ENCODE measurements at places on chromosomes 7 and 10. TPM values are rescaled to one million over a fixed set of nuclear protein-coding genes. Genes with fewer than 3 reads are reported as not detected.

- no peaks in the 10 kb centered on the region for H3K27me3 ChIP-seq
- no peaks in the 10 kb centered on the region for H3K36me3 ChIP-seq
- no peak overlapping the region for H3K27ac ChIP-seq
- H3K4me1 ChIP-seq: no peaks in the 10 kb centered on the region
- H3K4me3 ChIP-seq: no peak overlapping the region
- DNase-seq: no peak
Observed at GRCh38 chr7:138237995-138238394, 161.7 kb downstream of the AKR1D1 start.

DNA sequence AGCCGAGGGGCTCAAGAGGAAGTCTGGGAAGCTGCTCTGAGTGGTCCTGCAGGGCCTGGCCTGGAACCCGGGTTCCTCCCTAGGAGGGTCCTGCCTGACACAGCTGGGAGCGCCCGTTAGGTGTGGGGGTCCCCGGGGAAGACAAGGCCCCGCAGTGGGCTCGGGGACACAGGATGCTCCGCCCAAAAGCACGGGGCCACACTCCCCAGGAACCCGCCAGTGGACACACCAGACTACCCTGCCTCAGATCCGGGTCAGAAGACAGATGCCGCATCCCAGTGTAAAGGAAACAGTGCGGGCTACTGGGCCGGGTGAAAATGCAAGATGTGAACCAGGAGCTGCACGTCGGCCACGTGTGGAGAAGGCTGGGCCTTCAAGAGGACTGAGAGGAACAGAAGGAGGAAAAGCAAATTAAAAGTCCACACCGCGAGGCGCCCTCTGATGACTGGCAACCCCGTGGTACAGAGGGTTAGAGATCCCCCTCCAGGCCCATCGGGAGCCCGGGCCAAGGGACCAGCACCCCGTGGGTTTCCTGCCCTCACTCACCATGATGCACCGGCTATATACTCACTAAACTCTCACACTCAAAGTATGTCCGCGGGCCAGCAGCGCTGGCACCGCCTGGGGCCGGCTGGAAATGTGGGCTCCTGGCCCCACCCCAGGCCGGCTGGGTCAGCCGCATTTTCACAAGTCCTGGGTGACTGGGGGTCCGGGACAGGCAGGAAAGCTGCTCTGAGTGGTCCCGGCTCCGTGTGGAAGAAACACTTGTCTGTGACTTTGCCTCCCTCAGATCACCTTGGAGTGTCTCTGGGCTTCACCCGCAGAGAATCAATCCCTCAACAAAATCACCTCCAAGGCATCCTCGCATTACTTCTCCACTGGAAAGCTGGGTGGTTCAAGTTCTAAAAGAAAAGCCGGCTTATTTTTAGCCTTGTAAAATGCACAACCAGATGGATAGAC is 6.1 kb downstream of the STK32C start:
- H3K36me3 ChIP-seq: no peaks in the 10 kb centered on the region
- H3K27ac ChIP-seq: no peak overlapping the region
- H3K4me3 ChIP-seq: no peak overlapping the region
- H3K4me1 ChIP-seq: peaks cover 1% of the 10 kb centered on the region
- peaks cover 16% of the 10 kb centered on the region for H3K27me3 ChIP-seq

- no peaks in the 10 kb centered on the region for H3K27me3 ChIP-seq
- no peak overlapping the region for H3K4me3 ChIP-seq
- H3K4me1 ChIP-seq: peaks cover 8% of the 10 kb centered on the region
- no peak overlapping the region for H3K27ac ChIP-seq
- no peak for DNase-seq
Observed at GRCh38 chr10:69375307-69376151, 41.2 kb downstream of the TACR2 start.

GRCh38 chr7:33287738-33288137 is 158.4 kb downstream of the BBS9 start:
- H3K4me1 ChIP-seq: no peaks in the 10 kb centered on the region
- no peaks in the 10 kb centered on the region for H3K36me3 ChIP-seq
- no peak overlapping the region for H3K27ac ChIP-seq
- DNase-seq: no peak
- H3K4me3 ChIP-seq: no peak overlapping the region

DNA sequence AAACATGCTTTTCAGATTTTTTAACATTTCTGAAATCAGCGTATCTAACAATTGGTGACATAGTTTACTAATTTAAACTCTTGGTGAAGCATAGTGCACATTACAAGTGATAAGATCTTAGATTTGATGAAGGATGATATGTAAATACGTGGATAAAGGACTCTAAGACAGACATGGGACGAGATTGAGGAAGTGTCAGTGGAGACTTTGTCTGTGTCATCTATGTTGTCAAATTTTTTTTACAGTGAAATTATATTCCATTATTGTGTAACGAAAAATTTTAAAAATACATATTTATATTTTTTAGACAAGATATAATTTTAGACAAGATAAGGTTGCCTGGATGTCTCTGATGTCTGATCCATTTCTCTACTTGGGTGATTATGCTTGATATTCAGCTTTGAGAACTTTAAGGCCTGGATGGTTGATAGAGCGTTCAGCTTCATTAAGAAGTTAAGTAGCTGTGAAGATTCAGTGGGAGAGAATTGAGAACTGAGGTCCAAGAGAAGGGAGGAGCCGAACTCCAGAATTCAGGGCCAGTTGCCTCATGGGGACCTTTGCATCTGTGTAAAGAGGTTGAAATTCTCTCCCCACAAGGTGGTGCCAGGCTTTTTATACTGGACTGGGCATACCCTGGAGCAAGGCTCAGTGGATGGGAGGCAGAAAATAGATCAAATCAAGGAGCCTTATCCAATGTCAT is 62.7 kb downstream of the KAT6B start:
- no peaks in the 10 kb centered on the region for H3K4me1 ChIP-seq
- H3K36me3 ChIP-seq: no peaks in the 10 kb centered on the region
- no peak for DNase-seq
- no peaks in the 10 kb centered on the region for H3K27me3 ChIP-seq

DNA sequence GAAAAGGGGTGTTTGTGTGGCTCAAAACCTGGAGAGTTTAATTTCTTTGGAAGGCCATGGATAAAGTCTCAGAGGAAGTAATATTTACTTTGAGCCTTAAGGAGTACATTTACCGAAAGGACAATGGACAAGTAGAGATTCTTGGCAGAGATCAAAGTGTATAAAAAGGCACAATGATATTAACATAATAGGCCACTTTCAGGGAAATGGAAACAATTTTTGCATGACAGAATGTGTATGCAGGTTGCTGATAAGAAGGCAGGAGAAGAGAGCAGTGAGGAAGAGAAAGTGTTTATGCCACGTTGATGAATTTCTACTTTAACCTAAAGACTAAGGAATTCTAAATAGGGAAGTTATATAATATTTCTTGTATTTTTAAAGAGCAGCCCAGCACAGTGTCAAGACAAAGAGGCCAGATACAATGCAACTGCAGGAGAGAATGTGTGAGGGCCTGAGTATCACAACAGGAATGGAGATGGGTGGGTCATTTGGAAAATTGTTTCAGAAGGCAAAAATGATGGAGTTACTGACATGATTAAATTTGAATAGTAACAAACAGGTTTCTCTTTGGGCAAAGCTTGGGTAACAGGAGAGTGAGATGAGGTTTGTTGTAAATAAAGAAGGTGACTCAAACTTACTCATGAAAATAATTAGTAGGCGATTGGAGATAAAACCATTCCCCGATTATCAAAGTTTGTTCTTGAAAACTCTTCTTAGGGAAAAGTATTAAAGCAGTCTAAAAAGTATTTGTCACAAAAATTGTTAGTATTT is 84.1 kb downstream of the THSD7A start:
- H3K4me3 ChIP-seq: no peak overlapping the region
- no peaks in the 10 kb centered on the region for H3K36me3 ChIP-seq
- no peaks in the 10 kb centered on the region for H3K27me3 ChIP-seq
- no peaks in the 10 kb centered on the region for H3K4me1 ChIP-seq
- no peak for DNase-seq

DNA sequence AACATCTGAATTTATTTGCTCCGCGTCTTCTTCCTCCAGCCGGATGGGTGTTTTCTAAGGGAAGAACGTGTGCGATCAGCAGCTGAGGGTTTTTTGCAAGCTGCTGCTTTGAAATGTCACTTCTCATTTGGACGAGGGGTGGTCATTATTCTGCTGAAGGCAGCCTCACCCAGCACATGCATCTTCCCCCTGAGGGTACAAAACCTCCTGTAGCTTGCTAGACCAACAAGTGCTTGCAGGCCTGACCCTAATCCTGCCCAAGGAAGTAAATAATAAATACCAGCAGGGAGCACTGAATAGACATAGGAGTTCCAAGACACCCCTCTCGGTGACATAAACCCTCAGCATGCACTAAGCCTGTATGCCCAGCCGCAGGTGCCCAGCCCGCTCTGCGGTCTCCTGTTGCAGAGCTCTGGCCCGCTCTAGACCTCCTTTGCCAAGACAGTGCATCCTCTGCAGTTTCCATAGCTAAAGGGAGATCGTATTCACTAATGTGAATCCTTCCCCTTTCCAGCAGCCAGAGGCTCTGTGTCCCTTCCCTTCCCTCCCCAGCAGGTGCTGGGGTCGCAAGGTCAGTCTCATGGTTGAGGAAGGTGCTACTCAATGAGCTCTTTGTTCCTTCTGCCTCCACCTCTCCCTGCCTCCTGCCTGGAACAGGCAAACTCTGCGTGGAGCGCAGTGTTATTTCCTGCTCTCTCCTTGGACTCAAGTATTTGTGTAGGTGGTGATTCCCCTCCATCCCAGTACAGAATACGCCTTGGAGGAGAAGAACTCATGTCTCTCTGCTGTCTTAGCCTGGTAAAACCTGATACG is 36.6 kb downstream of the SBDS start:
- H3K4me1 ChIP-seq: no peaks in the 10 kb centered on the region
- H3K27me3 ChIP-seq: no peaks in the 10 kb centered on the region
- H3K36me3 ChIP-seq: peaks cover 22% of the 10 kb centered on the region
- DNase-seq: no peak
- no peak overlapping the region for H3K4me3 ChIP-seq

- no peak overlapping the region for H3K27ac ChIP-seq
- H3K36me3 ChIP-seq: no peaks in the 10 kb centered on the region
- no peak for DNase-seq
Observed at GRCh38 chr10:79077488-79078173, 8.9 kb downstream of the ZMIZ1 start.

DNA sequence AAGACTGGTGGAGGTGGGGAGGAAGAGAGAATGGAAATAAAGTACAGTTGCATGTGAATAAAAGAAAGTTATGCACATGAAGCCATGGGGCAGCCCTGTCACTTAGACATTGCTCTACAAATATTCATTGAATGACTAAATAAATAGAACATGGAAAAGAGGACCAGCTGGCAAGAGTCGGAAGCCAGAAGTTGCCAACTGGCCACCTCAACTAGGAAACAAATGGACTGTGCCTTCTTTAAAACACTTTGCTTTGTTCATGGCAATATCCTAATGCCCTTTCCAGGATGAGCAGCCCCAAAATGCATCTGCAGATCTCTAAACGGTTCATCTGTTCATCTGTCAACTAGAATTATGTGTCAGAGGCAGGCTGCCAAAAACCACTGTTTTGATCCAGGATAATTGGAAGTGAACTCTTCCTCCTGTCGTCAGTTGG is 157.3 kb downstream of the NOC3L start:
- H3K4me3 ChIP-seq: no peak overlapping the region
- H3K4me1 ChIP-seq: no peaks in the 10 kb centered on the region
- H3K27me3 ChIP-seq: no peaks in the 10 kb centered on the region
- H3K36me3 ChIP-seq: no peaks in the 10 kb centered on the region

The BMI1 gene
- 30.8 TPM for total RNA-seq

Measured in astrocyte (in vitro differentiated cells and primary cell).